Aortic smooth muscle cell (primary cell): ENCODE measurements at places on chromosomes 3 and 15. TPM values are rescaled to one million over a fixed set of nuclear protein-coding genes. Genes with fewer than 3 reads are reported as not detected.

Gene PRICKLE2
- total RNA-seq: 20.2 and 21.8 TPM in 2 replicates

Gene ETV5
- 26.1 and 27.1 TPM in 2 replicates for total RNA-seq

Gene SPTSSB
- total RNA-seq: 0.44 TPM in 1 of 2 replicates, not detected in the other

Gene TRH
- total RNA-seq: not detected in 2 replicates

Gene RPS17
- total RNA-seq: 2,003 and 2,051 TPM in 2 replicates

Gene SAXO2
- total RNA-seq: 0.66 and 0.75 TPM in 2 replicates

Gene PFN2
- 270 and 277 TPM in 2 replicates for total RNA-seq

Gene ARGFX
- total RNA-seq: not detected in 2 replicates

Gene RYR3
- total RNA-seq: 0.13 TPM in 1 of 2 replicates, not detected in the other

Gene CHRNA5
- 0.13 and 0.31 TPM in 2 replicates for total RNA-seq

Gene LRRK1
- total RNA-seq: 8.5 and 10.9 TPM in 2 replicates

Gene POTEB
- total RNA-seq: not detected in 2 replicates

Gene TLR9
- under 0.01 TPM in 1 of 2 replicates, not detected in the other for total RNA-seq

Gene SAMD7
- total RNA-seq: not detected in 2 replicates

Gene MESP2
- 0.25 and 0.53 TPM in 2 replicates for total RNA-seq
